ENCODE measurements at places on chromosomes 4 and X. TPM values are rescaled to one million over a fixed set of nuclear protein-coding genes. Genes with fewer than 3 reads are reported as not detected.

SHROOM2 gene
- total RNA-seq = 0.17 TPM

SPANXN3 gene
- not detected for total RNA-seq

MAPK10 gene
- total RNA-seq = 0.10 TPM

DNA sequence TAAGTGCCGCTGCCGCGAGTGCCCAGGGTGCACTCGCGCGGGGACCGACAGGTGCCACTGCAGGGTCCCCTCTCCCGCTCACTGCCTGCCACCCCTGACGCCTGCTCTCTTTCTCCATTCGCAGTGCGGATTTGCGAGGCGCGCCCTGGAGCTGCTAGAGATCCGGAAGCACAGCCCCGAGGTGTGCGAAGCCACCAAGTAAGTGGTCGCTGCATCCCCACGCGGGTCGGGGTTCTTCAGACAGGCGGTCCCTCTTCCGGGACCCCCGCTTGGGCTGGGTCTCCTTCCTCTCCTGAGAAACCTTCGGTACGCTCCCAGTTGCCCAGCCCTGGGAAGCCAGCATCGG lies 547 bp downstream of the GUCY1A1 start:
- DNase-seq = no peak

- no peak for DNase-seq
These were observed 31.5 kb downstream of the IRS4 start for GRCh38 chrX:108704839-108705238.

TDO2 gene
- total RNA-seq = 17.6 TPM

DNA sequence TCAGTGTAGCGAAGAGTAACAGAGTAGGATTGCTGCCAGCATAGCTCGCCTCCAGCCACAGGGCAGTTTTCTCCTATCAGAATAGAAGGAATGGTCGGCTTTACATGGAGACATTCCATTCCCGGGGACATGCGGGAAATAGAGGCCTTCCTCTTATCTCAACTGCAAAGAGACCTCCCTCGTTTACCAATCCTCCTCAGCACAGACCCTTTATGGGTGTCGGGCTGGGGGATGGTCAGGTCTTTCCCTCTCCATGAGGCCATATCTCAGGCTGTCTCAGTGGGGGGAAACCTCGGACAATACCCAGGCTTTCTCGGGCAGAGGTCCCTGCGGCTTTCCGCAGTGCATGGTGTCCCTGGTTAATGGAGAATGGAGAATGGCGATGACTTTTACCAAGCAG lies 285.0 kb downstream of the ASMT start:
- DNase-seq = no peak
